ENCODE measurements at places on chromosomes 3 and 15.

- peak; percentile 61 for DNase-seq
Measured at GRCh38 chr3:82423268-82424030, 662.0 kb upstream of the GBE1 start.

GRCh38 chr15:62250186-62250585 is 85.1 kb upstream of the C2CD4B start:
- no peak for DNase-seq

- peak; percentile 80 for DNase-seq
Measured at GRCh38 chr15:64775551-64776401, at the start of gene RBPMS2. RBPMS2 (minus strand) TSS chr15:64775589; CDS start chr15:64775319, 270 bp downstream.

DNA sequence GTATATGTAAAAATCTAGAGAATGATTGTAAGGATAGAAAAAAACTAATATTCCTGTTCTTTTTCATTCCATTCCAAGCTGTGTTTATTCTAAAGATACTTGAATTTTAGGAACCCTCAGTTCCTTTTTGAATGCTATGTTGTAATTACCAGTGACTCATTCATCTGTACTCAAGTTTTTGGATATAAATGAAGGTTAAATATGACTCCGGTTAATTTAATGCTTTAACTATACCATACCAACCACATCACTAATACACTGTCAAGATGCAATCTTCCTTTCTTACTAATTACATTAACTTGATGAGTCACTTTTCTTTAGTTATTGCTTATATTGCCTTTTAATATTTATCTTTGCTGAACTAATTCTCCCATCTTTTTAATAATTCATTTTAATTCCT is 68.8 kb upstream of the ZNF148 start:
- no peak for DNase-seq

DNA sequence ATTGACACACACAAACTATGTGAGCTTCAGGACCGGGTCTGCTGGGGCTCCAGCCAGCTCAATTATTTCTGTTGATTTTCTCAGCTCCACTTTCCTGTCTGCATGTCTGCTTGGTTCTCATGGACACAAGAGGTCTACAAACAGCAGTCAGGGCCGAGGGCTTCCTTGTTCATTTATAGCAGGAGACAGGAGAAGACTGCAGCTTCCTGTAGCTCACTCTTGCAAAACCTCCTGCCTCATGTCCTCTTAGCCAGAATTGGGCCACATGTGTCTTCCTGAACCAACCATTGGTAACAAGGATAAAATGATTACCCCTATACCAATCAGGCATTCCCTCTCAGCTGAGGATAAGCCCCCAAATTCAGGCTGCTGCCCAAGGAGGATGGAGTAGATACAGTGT is 182.8 kb downstream of the TLE3 start:
- no peak for DNase-seq

GRCh38 chr15:31848621-31849020 is 181.7 kb upstream of the CHRNA7 start:
- DNase-seq, result no peak

DNA sequence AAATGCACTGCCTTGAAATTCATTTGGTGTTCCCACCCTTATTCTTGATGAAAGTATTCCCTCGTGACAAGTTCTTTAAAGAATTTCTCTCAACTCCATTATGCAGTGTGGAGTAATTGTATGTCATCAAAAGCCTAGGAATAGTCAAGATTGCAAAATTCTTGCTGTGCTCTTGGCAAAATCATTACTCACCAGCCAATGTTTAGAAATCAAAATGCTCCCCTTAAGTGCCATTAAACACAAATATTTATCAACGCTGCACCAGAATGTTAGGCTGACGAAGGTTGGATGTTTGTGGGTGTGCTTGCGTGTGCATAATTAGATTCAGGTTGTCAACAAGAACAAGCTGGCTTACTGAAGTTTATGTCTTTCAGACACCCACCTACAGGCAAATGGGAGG is 40.5 kb downstream of the SST start:
- no peak for DNase-seq

DNA sequence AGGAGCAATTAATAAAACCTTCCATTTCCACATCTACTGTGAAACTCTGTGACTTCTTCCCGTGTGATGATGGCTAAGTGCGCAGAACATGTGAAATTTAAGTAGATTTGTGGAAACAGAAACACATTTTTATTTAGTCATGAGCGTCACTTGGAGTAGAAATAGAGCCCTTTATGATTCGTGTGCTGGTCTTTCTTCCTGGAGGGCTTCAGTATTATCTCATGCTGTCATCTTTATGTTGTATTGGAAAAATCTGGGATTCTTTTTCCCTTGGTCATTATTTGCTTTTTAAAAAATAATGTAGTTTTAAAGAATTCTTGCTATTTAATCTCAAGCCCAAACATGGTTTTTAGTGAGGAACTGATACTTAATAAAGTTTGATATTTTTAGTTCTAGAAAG is 284.0 kb upstream of the CTDSPL start:
- DNase-seq, result no peak

- no peak for DNase-seq
Measured at GRCh38 chr3:170761103-170761502, 108.9 kb downstream of the RPL22L1 start.

DNA sequence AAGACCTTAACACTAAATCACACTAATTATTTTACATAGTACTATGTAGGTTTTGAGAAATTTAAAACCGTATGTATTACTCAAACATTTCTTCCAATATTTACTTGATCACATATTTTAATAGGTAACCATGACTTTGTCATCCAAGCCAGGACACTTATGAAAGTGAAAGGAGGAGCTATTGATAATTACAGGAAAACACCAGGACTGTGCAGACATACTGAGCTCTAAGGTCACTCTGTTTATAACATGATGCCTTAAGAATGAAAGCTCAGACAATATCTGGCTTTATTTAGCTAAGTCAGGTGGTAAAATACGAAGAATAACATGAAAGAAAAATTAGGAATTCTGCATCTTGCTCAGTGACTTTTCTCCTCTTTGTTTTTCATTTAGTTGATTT is 216.0 kb upstream of the NANOGP8 start:
- no peak for DNase-seq

- DNase-seq, result no peak
Measured at GRCh38 chr3:149957361-149958125, 13.2 kb downstream of the PFN2 start.

GRCh38 chr3:37526511-37526910 is 335.2 kb upstream of the CTDSPL start:
- no peak for DNase-seq

- no peak for DNase-seq
Measured at GRCh38 chr3:161413127-161413854, 42.0 kb upstream of the SPTSSB start.

DNA sequence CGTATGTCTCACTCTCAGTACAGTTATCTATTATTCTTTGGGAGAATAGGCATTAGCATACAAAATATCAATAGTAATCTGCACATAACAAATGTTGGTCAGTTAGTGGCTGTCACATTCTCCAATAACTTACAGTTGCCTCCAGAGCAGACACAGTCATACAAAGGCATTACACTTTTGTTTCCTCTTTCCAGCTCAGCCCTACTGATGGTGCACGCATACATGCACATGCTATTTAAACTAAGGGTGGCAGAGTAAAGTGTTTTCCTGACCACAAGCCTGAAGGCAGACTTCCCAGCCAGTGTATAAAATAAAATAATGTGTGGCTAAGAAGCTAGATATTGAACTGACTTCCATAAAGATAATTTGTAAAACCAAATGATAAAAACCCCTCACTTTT is 47.6 kb downstream of the PHLDB2 start:
- no peak for DNase-seq

GRCh38 chr15:58503139-58504027 is 71.6 kb downstream of the LIPC start:
- no peak for DNase-seq

DNA sequence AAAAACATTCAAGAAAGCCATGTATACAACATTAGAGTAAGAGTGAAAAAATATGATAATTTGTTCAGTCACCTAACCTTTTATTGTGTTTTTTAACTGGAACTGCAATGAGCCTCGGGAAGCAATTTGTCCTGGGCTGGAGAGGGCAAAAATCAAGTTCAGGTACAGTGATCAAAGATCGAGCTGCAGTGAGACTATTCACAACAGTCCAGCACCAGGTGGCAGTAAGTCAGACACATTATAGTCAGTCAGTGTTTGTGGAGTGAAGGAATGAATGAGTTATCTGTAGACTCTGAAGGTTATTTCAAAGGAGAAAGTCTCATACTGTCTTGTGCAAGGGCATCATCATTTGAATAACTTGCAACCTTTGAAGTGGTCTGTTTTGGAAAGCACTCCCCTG is 116.6 kb downstream of the CHDH start:
- no peak for DNase-seq

DNA sequence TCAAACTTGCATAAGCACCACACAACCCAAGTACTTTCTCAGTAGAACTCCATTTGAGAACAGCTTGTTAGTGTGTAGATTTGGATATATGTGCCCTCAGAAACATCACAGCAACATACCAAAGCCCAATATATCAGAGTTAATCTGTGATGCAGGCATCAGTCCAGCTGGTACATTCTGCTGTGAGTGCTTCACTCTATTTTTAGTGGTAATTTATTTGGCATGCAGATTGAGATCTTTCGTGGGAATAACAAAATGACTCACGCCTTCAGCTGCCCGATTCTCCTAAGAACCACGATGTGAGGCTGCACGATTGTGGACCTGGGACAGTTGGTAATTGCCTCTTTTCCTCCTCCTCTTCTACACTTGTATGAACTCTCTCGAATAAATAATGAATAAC is 730.7 kb downstream of the SQOR start:
- DNase-seq, result no peak

GRCh38 chr15:70153921-70154717 is 56.4 kb upstream of the TLE3 start:
- DNase-seq, result peak; percentile 75

DNA sequence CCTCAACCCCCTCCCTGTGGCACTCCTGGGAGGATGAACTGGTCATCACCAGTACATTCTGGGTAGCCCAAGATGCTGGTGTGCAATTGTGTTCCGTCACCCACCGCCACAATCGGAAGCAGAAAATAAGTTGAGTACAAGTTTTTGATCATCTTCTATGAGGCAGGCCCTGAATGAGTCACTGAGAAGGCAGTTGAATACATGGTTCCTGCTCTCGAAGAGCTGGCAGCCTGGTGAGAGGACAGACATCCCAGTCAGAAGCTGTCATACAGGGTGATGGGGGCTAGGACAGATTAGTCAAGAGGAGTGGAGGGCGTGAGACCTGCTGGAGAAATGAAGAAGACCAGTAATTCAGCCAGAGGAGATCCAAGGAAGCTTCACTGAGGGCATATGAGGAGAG is 6.2 kb downstream of the CEMIP start:
- no peak for DNase-seq

GRCh38 chr15:81809543-81809942 is 236.3 kb downstream of the MEX3B start:
- peak; percentile 70 for DNase-seq

DNA sequence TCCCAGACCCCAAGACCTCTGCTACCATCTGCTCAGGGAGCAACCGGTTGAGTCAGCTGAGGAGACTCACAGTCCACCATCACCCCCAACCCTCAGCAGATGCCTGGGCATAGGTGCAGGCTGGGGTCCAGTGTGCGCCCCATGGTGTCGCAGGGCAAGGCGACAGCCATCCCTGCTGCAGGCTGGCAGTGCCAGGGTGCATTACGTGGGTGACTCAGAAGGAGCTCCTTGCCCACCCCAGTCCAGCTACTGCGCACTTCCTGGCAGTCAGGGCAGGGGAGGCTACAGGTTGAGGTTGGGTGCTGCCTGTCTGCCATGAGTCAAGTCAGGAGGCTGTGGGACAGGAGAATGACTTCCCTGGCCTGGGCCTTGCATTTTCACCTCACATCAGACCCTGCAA is 33.5 kb downstream of the RASGRF1 start:
- no peak for DNase-seq

DNA sequence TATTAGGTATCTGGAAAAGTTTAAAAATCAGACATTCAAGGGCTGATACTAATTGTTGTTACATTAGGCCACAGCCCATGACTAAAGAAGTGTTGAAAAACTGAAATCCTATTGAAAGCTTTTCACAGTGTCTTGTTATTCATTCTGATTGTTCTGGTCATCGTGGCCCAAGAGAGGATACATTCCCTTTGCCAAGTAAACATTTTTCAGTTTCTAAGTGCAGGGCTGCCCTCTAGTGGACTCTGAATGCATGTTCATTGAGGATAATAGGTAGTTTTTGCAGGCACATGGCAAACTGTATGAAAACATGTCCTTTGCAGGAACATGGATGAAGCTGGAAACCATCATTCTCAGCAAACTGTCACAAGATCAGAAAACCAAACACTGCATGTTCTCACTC is 181.1 kb downstream of the MYRIP start:
- peak; percentile 82 for DNase-seq

DNA sequence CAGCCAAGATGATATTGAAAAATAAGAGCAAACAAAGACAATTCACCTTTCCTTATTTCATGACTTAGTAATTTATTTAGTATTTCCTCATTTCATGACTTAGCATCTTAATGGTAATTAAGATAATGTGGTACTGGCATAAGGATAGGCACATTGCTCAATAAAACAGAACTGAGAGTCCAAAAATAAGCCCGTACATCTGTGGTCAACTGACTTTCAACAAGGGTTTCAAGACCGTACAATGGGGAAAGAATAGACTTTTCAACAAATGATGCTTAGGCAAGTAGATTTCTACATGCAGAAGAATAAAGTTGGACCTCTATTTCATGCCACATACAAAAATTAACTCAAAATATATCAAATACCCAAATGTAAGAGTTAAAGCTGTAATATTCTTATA is 603 bp upstream of the PYDC2 start:
- DNase-seq, result no peak

DNA sequence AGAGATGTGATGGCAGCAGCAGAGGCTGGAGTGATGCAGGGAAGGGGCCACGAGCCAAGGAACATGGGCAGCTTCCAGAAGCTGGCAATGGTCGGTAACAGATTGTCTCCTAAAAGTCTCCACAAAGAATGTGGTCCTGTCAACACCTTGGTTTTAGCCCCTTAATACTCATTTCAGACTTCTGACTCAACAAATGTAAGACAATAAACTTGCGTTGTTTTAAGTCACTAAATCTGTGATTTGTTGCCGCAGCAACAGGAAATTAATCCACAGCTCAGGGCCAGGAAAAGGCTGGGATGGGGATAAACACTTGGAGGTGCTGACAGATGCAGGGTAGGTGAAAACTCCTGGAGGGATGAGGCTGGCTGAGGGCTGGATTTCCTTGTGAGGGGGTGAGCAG is 69.9 kb downstream of the OXNAD1 start:
- no peak for DNase-seq

- no peak for DNase-seq
Measured at GRCh38 chr15:100001405-100001804, 268.2 kb upstream of the LYSMD4 start.

GRCh38 chr15:95558916-95559315 is 771.6 kb upstream of the NR2F2 start:
- DNase-seq, result no peak

GRCh38 chr3:73681610-73682009 is 56.9 kb upstream of the PDZRN3 start:
- DNase-seq, result no peak

- peak; percentile 83 for DNase-seq
Measured at GRCh38 chr15:58771621-58772250, 634 bp downstream of the MINDY2 start.

Data from endodermal cell (in vitro differentiated cells).